ENCODE measurements at places on chromosomes 2 and 18. TPM values are rescaled to one million over a fixed set of nuclear protein-coding genes. Genes with fewer than 3 reads are reported as not detected.

The C2orf68 gene
- total RNA-seq, result 27.5 TPM

The CWC22 gene
- 16.5 TPM for total RNA-seq

The DNAH6 gene
- total RNA-seq, result 0.09 TPM

The ZNF396 gene
- 0.98 TPM for total RNA-seq

The CROCC2 gene
- total RNA-seq, result not detected

The DYNC1I2 gene
- total RNA-seq, result 150 TPM

The GAREM2 gene
- 0.22 TPM for total RNA-seq

The HOXD12 gene
- not detected for total RNA-seq

The DSC3 gene
- 0.11 TPM for total RNA-seq

The FOXD4L1 gene
- total RNA-seq, result not detected

The SMCHD1 gene
- 49.6 TPM for total RNA-seq

The MARCO gene
- total RNA-seq, result not detected

The PARD3B gene
- total RNA-seq, result 11.3 TPM

The KYNU gene
- total RNA-seq, result not detected

The WNT10A gene
- not detected for total RNA-seq

The INHBB gene
- total RNA-seq, result 32.7 TPM

The VPS4B gene
- total RNA-seq, result 53.6 TPM

The IL1R1 gene
- 49.8 TPM for total RNA-seq

The PPP1R1C gene
- total RNA-seq, result 0.33 TPM

The MC4R gene
- not detected for total RNA-seq

The INO80C gene
- total RNA-seq, result 11.4 TPM

The RBM44 gene
- 0.86 TPM for total RNA-seq

The GPR155 gene
- 1.1 TPM for total RNA-seq

The TBR1 gene
- total RNA-seq, result under 0.01 TPM

The PTPN2 gene
- 20.8 TPM for total RNA-seq

The PTPRN gene
- not detected for total RNA-seq

The MC5R gene
- not detected for total RNA-seq

All from dermis lymphatic vessel endothelial cell (primary cell).